ENCODE measurements at places on chromosomes 12 and 14.

DNA sequence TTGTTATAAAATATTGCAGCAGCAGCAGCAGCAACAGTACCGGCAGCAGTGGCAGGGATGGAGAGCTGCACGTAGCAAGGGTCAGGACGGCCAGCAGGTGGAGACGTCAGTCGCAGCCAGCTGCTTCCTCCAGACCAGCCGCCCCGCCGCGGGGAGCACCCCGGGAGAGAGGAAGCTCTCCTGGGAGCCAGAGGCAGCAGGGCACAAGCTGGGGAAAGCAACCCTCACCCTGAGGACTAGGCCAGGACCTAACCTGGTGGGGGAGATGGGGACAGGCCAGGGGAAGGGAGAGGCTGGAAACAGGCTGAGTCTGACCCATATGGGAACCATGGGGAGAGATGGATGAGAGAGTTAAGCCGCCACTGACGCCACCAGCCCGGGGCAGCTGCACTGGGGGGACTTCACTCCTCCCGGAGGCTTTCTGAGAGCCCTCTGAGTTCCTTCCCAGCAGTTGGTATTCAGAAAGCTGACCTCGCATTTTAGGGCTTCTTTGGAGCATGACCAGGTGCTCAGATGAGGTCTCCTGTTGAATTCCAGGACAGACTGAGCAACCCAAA is 56.3 kb downstream of the SPTB start:
- peak; percentile 70 for DNase-seq

DNA sequence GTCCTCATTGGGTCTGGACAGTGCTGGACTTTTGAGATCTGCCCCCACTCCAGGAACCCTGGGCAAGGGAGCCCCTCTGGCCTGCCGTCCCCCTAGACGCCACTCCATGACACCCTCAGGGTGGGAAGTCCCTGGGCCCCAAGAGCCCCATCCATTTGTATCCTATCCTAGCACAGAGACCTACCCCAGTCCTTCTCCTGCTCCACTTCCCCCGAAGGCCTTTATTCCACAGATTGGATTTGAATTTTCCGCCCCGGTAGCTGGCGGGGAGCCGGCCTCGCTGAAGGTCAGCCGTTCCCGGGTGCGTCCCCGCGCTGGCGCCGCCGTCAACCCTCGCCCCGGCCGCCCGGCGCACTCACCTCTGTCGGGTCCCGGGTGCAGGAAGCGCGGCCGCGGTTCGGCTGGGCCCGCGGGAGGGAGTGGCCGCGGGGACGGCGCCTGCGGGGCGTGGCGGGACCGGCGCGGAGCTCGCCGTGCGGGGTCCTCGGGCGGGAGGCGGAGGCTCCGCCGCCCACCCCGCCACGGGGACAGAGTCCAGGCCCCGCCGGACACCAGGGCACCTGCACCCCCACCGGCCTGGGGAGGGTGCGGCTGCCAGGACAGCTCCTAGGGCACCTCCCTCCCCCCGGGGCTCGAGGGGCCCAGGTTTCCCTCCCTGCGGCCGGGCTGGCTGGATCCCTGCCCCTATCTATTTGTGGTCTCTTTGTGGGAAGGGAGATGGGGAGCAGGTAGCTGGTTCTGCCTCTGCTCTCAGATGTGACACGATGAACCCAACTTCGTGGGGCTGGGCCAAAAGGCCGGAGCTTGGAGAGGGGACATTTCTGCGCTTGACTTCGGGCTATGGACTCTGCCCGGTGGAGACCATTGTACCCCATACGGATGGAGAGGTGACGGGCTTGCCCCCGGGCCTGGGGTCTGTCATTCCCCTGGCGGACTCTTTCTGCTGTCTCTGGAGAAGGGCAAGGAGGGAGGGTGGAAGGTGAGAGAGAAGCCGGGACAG is 19.9 kb upstream of the GPR68 start:
- DNase-seq, result no peak

- peak; percentile 67 for DNase-seq
These were observed 41.0 kb downstream of the GPHB5 start for GRCh38 chr14:63277591-63278183.

- no peak for DNase-seq
These were observed 59.2 kb downstream of the WASHC4 start for GRCh38 chr12:105166736-105167135.

DNA sequence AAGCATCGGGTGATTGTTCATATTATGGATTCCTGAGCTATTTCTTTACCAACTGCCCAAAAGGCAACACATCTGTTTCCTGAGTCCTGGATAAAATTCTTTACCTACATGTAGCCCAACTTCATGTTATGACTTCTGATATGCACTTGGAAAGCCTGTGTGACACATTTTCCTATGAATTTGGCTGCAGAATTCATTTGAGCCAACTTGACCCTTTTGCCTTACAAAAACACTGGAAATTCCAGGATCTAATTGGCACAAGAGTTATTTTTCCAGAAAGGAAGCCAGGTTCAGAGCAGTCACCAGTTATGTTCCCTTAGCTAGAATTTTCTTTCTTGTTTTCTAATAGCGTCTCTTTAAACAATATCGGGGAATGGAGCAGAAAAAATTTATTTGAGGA is 202.5 kb upstream of the LRIG3 start:
- no peak for DNase-seq
